ENCODE measurements at places on chromosomes 6 and 20.

DNA sequence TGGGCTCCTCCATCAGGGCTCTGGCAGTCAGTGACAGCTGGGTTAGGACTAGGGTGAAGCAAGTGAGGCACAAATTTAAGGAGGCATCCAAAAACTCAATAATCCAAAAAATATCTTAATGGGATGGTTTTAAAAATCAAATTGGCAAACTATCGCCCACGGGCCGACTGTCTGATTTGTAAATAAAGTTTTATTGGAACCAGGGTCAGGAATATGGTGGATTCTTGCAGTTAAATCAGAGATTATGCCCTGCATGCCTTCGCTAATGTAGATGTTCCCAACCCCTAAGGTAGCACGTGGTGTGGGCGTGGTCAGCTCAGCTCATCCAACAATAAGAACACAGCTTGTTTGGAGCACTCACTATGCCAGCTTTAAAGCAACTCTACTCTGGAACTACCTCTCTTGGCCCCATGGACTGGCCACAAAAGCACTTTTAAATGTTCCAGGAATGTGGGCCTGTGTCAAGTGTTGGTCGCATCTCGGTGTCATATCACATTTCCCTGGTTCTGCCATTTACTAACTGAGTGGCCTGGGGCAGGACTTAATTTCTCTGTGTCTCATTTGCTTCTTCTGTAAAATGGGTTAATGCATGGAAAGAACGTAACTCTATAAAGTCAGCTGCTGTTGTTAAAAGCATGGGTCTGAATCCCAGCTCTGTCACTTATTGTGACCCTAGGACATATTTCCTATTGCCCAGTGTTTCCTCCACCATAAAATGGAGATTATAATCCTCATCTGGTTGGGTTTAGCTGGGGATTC is 7.0 kb downstream of the TP53RK start:
- no peak for DNase-seq

- DNase-seq: no peak
Measured at GRCh38 chr20:15639839-15640238, 933.4 kb downstream of the KIF16B start.

DNA sequence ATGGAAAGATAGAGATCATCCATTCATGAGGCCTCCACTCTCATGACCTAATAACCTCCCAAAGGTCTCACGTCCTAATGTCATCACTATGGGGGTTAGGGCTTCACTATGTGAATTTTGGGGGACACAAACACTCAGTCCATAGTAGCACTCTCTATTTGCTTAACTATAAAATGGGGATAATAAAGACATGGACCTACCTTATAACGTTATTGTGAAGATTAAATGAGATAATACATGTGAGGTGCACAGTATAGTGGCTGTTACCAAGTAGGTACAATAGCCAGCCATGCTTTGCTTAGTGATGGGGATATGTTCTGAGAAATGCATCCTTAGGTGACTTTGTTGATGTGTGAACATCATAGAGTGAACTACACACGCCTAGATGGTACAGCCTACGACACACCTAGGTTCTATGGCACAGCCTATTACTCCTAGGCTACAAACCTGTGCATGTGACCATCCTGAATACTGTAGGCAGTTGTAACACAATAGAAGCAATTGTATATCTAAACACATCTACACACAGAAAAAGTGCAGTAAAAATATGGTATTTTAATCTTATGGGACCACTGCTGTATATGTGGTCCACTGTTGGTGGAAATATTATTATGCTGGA is 39.7 kb downstream of the PPP1R14C start:
- DNase-seq: no peak

GRCh38 chr20:845941-846893 is 12.7 kb downstream of the FAM110A start:
- DNase-seq: no peak

DNA sequence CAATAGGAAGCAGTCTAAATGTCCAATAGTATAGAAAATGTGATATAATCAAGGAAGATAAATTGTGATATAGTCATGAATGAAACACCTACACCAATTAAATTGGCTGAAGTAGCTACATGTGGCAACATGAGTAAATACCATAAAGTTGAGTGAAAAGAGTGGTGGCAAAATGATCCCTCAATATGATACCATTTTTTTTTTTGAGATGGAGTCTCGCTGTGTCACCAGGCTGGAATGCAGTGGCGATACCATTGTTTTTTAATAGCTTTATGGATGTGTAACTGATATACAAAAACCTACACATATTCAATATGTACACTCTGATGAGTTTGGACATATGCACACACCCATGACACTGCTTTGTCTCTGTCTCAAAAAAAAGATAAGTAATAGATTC is 20.9 kb upstream of the ILRUN start:
- DNase-seq: no peak
